ENCODE measurements at places on chromosomes 13 and 19.

GRCh38 chr13:40401911-40402776 lies 264.3 kb downstream of the FOXO1 start:
- peak; percentile 22 for DNase-seq

DNA sequence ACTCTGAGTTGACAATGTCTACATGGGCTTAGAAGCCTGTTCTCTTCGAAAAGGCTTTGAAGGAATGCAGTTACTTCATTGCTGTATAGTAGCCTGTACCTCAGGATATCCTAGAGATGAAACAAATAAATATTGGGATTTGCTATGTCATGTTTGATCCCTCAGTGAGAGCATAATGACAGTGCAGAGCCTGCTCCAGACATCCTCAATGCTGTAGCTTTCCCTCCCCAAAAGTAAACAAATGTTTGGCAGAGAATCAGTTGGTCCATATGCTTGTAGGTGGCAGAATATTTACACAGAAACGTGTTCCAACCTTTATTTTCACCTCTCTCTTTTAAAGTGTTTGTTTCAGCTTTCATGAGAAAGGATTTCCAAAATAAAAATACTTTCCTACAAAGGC lies 515.3 kb upstream of the SGCG start:
- DNase-seq = no peak

GRCh38 chr13:68551701-68552522 lies 1321.8 kb upstream of the PCDH9 start:
- no peak for DNase-seq

- DNase-seq = peak; percentile 75
Observed at GRCh38 chr13:45194081-45194939, 6.5 kb downstream of the KCTD4 start.

DNA sequence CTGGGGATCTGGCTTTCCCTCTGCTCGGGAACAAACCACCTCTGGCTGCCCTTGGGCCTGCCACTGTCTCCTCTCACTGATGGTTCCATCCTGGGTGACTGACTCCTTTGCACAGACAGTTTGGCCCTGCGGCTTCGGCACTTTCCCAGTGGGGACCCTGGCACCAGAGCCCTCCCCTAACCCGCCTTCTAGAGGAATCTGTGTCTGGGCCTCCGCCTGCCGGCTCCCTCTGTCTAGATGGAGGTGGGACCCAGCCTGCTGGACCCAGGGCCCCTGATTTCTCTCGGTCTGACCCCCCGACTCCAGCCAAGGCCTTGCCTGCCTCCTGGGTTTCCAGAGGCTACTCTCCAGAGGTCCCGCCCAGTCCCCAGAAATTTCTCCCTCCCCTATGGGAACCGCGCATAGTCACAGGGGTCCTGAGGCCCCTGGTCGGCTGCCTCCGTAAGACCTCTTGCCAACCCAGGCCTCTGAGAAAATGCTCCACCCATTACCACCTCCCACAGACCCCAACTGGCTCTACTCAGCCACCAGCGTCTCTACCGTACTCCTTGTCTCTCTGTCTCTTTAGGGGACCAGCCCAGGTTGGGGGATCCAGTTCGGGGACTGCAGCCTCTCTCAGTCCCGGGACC lies 2.7 kb downstream of the CCDC106 start:
- no peak for DNase-seq

DNA sequence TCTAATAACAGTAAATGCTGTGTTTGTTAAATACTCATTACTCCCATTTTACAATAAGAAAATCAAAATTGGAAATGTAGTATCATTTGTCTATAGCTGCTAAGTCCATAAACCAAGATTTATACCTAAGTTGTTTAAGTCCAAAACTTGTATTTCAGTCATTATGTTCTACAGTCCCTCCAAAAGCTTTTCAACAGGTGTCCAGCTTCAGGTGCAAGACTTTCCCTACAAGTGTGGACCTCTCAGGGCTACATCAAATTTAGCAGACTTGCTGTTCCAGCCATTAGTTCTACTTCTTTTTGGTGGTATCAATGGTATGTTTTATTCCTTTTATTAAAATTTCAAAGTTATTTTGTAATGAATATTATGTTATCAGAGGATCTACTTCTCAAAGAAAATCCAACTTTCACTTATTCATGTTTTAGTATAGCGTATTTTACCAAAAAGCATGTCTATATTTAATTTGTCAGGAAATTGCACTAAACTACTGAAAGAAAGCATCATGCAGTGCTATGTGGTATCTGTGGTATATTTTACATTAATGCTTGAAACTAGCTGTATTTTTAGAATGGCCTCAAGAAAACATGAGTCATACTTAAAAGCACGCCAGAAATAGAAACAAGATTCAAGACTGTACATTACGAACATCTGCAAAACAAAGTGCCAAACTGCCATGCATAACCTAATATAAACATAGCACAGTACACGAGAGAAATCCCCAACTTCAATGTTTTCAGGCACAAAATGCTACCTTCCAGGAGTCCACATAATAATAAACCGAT lies 44.5 kb downstream of the VWA8 start:
- DNase-seq = no peak

GRCh38 chr13:74450964-74451363 lies 316.8 kb upstream of the KLF12 start:
- no peak for DNase-seq

- DNase-seq = no peak
Observed at GRCh38 chr13:112859128-112859816, 109.7 kb upstream of the MCF2L start.

DNA sequence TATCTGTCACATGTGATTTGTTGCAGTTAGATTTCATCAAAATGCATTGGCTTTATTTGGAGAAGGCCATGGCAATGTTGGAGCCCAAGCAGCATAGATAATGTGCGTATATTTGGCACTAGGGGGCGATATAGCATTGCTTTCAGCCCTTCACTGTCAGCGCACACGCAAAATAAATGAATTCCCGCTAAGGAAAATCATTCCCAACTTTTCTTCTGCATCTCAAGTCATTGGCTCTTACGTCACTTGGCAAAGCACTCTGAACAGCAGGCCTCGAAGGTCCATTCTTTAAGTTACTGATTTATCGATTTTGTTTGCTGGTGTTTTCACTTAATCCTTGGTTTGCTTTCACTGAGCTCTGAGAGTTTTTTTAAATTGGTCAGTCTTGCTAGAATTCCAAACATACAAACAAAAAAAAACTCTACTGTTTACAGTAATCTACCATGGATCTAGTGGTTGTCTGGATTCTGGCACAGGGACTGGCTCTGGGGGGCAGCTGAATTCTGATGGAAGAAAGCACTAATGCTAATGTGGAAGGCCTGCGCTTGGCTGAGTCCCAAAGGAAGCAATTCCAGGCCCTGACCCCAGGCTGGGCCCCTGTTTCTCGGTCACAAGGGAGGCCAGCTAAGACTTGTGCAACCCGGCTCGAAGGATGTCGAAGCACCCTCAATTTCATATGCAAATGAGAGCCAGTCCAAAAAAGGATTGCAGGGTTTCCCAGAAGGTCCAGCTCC lies 97.7 kb upstream of the IPO5 start:
- DNase-seq = peak; percentile 14

- DNase-seq = no peak
Observed at GRCh38 chr13:113060557-113061270, 44.9 kb upstream of the F7 start.

GRCh38 chr13:113806104-113806471 lies 47.1 kb downstream of the TMEM255B start:
- DNase-seq = no peak

DNA sequence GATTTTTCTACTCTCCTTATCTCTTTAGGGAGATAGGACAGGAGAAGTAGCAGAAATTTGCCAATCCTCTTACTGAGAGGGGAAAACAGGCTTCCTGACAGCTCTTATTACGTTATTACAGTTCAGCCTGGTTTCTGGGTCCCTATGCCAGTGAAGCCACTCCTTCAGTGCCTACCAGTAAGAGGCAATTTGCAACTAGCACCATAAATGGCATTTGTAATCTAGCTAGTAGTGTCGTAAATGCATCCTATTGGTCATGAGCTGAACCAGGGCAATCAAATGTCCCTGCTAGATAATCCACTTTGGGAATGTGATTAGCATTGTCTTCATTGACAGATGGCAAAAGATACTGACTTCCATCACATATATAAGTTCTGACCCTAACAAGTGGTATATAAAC lies 428.8 kb downstream of the DCT start:
- no peak for DNase-seq

- DNase-seq = no peak
Observed at GRCh38 chr13:113972451-113973217, 1.2 kb downstream of the C13orf46 start.

GRCh38 chr13:32381539-32381938 lies 46.4 kb downstream of the N4BP2L1 start:
- no peak for DNase-seq

- no peak for DNase-seq
Observed at GRCh38 chr13:113448545-113448884, 4.8 kb downstream of the ADPRHL1 start.

Data from nucleus accumbens (tissue), 56 donors.